Stimulated activated CD8-positive, alpha-beta memory T cell treated with anti-CD3 and anti-CD28 coated beads, Interleukin-4, amount 100 ng/mL, for 1 hour (primary cell): ENCODE measurements at places on chromosomes 5 and 9.

- no peak for DNase-seq
Observed at GRCh38 chr5:175195698-175196656, 248.0 kb downstream of the DRD1 start.

- no peak for DNase-seq
Observed at GRCh38 chr9:132888151-132888550, 9.5 kb downstream of the SPACA9 start.

GRCh38 chr5:127029581-127030258 lies 638 bp downstream of the MARCHF3 start:
- no peak for DNase-seq

GRCh38 chr9:21933865-21934264 lies 60.3 kb downstream of the CDKN2A start:
- no peak for DNase-seq
